ENCODE measurements at places on chromosomes 7 and 10.

DNA sequence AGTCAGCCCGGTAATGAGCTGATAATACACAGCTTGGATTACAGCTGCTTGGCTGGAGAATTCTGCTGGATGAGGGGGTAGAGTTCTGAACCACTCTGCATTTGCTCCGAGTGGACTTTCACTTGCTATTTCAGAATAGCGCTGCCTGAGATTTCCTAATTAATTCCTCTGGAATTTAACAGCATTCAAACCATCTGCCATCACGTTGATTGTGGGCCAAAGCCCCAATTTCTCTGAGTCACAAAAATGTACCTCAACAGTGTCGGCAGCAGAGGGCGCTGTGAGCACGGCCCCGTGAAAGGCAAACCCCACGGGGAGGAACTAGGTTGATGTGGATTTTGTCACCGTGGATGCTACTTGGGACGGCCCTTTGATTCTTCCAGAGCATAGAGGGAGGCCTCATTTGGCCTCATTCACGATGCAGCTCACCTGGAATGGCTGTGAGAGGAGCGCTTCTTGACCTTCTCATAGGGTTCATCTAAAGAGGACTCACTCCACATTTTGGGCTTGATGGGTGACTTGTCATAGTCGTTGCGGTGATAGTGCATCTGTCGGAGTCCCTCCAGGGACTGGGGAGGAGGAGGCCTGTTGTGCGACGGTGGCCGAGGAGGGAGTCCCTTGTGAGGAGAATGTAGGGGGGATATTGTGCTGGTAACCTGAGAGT lies 73.3 kb downstream of the PRPF18 start:
- peaks cover 14% of the 10 kb centered on the region for H3K4me1 ChIP-seq
- DNase-seq: peak; percentile 77
- H3K27ac ChIP-seq: no peak overlapping the region

- H3K27ac ChIP-seq: no peak overlapping the region
- H3K4me1 ChIP-seq: no peaks in the 10 kb centered on the region
- DNase-seq: no peak
- no peak overlapping the region for H3K4me3 ChIP-seq
- H3K27me3 ChIP-seq: peaks cover 12% of the 10 kb centered on the region
These were observed 235.5 kb downstream of the CCSER2 start for GRCh38 chr10:84563868-84564267.

- peak overlapping the region; percentile 95 for H3K27ac ChIP-seq
- H3K4me3 ChIP-seq: peak overlapping the region; percentile 80
- DNase-seq: peak; percentile 91
- H3K4me1 ChIP-seq: peaks cover 58% of the 10 kb centered on the region
These were observed 23.6 kb downstream of the DDIT4 start for GRCh38 chr10:72297281-72297804.

GRCh38 chr7:120695848-120696247 lies 162.1 kb downstream of the TSPAN12 start:
- no peak overlapping the region for H3K4me3 ChIP-seq
- H3K36me3 ChIP-seq: no peaks in the 10 kb centered on the region
- DNase-seq: no peak
- H3K4me1 ChIP-seq: no peaks in the 10 kb centered on the region

- peak; percentile 60 for DNase-seq
- no peaks in the 10 kb centered on the region for H3K27me3 ChIP-seq
- H3K27ac ChIP-seq: peak overlapping the region; percentile 87
- H3K4me3 ChIP-seq: peak overlapping the region; percentile 81
- peaks cover 8% of the 10 kb centered on the region for H3K36me3 ChIP-seq
These were observed 99.9 kb downstream of the CUBN start for GRCh38 chr10:17029581-17030271.
